ENCODE measurements at places on chromosomes 3 and 15.

GRCh38 chr3:102447272-102447671 lies 12.5 kb downstream of the ZPLD1 start:
- DNase-seq: no peak

DNA sequence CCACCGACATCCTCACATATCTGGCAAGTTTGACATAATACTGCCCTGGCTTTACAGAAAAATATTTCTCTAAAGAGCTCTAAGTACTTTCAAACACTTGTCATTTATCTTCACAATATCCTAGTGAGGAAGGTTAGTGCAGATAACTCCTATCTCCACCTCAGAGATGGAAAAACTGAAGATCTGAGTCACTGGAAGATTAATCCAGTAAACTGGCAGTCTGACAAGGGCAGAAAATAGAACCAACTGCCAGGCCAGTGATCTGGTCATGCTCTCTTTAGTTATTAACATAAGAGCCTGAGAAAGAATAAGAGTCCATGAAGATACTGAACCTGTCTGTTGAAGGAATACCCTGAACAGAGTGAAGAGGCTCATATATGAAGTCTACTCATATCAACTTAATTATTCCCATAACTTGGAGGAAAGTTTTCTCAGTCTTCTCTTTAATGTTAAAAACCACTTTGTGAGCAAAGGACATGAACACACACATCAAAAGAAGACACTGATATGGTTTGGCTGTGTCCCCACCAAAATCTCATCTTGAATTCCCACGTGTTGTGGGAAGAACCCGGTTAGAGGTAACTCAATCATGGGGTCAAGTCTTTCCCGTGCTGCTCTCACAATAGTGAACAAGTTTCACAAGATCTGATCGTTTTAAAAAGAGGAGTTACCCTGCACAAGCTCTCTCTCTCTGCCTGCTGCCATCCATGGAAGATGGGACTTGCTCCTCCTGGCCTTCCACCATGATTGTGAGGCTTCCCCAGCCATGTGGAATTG lies 61.4 kb downstream of the GOLIM4 start:
- no peak for DNase-seq

DNA sequence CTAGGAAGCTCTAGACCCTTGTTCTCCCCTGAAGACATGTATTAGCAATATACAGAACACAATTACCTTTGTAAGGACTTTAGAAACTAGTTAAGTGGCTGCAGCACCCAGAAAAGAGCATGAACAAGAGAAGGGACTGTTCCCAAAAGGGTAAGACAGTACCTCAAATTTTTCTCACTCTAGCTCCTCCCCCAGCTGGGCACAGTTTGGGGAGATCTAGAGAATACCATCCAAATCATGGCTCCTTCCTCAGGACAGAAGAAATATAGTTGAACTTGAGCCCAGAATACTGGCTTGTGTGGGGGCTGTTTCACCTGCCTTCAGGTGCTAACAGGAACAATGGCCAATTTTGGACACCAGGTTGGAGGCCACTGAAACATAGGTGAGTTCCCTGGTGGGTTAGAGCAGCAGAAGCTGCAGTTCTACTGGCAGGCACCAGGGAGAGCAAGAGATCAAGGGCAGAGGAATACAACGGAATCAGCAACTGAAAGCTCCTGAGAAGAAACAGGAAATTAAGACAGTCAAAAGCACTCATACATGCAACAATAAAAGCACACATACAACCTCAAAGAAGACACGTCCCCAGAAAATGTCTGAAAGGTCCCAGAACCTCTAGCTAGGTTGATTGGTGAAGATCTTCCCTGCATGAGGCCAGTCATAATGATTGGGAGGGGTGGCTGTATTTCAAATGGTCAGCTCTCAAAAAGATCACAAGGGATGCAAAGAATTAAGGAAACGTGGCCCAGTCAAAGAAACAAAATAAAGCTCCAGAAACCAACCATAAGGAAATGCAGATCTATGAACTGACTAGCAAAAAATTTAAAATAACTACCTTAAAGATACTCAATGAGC lies 104.9 kb upstream of the ASB14 start:
- DNase-seq: peak; percentile 49

GRCh38 chr3:24323272-24323671 lies 171.4 kb downstream of the THRB start:
- no peak for DNase-seq

- no peak for DNase-seq
Measured at GRCh38 chr15:31297575-31298456, 28.8 kb upstream of the KLF13 start.

GRCh38 chr15:61063875-61064320 lies 165.2 kb downstream of the RORA start:
- no peak for DNase-seq

GRCh38 chr15:101020945-101021344 lies 101.8 kb downstream of the LRRK1 start:
- no peak for DNase-seq

- no peak for DNase-seq
Measured at GRCh38 chr3:12073106-12073505, 68.9 kb downstream of the SYN2 start.

GRCh38 chr3:150114873-150115540 lies 144.3 kb upstream of the PFN2 start:
- no peak for DNase-seq

GRCh38 chr3:151879037-151879436 lies 5.6 kb downstream of the SUCNR1 start:
- no peak for DNase-seq

GRCh38 chr15:39272901-39273300 lies 308.0 kb upstream of the THBS1 start:
- DNase-seq: no peak
